HepG2 (cell line): ENCODE measurements at places on chromosomes 3 and 15. TPM values are rescaled to one million over a fixed set of nuclear protein-coding genes. Genes with fewer than 3 reads are reported as not detected.

- DNase-seq: no peak
Observed at GRCh38 chr15:39498629-39499028, 82.2 kb upstream of the THBS1 start.

The SPINK8 gene
- total RNA-seq: not detected in 2 replicates

The CCDC51 gene
- total RNA-seq: 29.4 and 38.3 TPM in 2 replicates

DNA sequence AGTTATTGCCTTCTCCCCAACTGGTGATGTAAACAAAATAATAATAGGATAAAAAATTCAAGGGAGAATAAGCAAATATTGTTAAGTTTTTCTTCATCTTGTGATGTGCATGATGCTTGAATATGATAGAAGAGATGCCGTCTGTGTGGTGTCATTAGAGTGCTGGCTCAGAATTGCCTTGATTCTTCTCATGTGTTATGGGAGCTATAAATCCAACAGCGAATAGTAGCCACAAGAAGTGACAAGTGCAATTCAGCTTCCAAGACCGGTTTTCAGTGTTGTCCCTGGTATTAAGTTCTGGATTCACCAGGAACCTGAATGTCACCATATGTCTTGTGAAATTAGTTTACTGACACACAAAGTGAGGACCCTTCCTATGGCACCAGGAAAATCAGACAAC, 547.0 kb downstream of the NSUN3 start:
- DNase-seq: no peak

DNA sequence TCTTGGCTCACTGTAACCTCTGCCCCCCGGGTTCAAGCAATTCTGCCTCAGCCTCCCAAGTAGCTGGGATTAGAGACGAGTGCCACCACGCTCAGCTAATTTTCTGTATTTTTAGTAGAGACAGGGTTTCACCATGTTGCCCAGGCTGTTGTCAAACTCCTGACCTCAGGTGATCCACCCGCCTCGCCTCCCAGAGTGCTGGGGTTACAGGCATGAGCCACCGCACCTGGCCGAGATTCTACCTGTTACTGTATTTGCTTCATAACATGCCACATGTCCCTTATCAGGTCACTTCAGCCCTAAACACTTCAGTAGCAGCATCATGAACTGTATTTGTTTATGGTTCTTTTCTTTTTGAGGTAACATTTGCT, 7.5 kb upstream of the LCTL start:
- no peak for DNase-seq

The DAPK2 gene
- 0.14 and 0.33 TPM in 2 replicates for total RNA-seq

DNA sequence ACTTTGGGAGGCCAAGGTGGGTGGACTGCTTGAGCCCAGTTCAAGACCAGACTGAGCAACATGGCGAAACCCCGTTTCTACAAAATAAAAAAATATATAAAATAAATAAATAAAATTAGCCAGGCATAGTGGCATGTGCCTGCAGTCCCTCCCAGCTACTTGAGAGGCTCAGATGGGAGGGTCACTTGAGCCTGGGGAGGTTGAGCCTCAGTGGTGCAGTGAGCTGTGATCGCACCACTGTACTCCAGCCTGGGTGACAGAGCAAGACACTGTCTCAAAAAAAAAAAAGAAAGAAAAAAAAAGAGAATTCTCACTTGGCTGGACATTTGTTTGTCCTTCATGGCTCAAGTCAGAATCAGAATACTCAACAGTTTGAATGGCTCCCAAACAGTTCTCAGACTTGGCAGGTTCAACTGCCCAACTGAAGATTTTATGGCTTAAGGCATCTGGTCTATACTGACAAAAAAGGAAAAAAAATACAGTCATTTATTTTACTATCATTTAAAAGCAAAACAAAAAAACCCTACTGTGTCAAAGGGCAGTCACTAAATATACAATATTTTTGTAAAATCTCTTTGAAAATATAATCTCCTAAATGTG, 106.6 kb downstream of the FBXL22 start:
- no peak for DNase-seq

The REC114 gene
- not detected in 2 replicates for total RNA-seq

- DNase-seq: no peak
Observed at GRCh38 chr3:140342668-140343067, 335.2 kb upstream of the TRIM42 start.

DNA sequence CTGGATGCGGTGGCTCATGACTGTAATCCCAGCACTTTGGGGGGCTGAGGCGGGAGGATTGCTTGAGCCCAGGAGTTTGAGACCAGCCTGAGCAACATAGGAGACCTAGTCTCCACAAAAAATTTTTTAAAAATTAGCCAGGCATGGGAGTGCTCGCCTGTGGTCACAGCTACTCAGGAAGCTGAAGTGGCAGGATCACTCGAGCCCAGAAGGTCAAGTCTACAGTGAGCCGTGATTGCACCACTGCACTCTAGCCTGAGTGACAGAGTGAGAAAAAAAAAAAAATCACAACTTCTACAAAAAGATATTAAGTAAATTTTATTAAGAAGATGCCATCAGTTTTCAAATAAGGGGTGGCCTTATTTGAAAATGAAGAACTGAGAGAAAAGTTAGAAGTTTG, 11.9 kb upstream of the PLA2G4D start:
- no peak for DNase-seq

GRCh38 chr3:160128056-160128455, 97.2 kb upstream of the C3orf80 start:
- DNase-seq: no peak

- no peak for DNase-seq
Observed at GRCh38 chr3:194801461-194802432, 116.1 kb downstream of the FAM43A start.

DNA sequence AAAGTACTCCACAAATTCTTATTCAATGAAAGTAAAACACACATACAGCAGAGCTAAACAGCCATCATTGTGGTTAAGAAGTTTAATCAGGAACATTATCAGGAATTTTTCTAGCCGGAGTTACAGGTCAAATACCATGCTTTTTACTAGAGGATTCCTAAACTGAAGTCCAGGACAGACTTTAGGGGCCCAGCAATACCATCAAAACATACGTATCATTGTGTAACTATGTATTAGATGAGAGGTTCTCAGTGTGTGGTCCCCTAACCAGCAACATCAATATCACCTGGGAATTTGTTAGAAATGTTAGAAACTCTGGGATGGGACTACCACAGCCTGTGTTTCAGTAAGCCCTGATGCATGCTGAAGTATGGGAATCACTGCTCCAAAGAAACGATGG, 404.2 kb upstream of the IL12A start:
- DNase-seq: no peak

The KLHL6 gene
- total RNA-seq: not detected in 2 replicates

GRCh38 chr3:171558188-171558696, 98.0 kb upstream of the TNIK start:
- no peak for DNase-seq
